Neural progenitor cell (in vitro differentiated cells): ENCODE measurements at places on chromosomes 1 and 21. TPM values are rescaled to one million over a fixed set of nuclear protein-coding genes. Genes with fewer than 3 reads are reported as not detected.

DNA sequence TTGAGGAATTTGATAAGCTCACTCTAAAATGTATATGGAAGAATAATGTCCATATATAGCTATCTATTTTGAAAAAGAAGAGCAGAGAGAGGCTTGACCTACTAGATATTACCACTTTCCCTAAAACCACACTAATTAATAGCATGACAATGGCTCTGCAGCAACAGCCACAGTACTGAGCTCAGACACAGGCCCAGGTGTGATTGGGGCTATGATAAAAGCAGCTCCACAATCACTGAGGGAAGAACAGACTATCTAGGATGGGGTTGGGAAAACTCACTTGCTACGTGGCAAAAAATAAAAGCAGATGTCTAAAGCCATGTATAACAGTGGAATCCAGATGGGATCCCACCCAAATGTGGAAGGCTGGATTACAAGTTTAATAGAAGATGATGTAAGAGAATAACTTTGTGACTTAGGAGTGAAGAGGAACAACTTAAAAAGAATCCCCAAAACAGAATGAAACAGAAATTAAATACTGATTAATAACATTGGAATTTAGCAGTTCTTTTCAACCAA lies 80.8 kb upstream of the RAB4A start:
- no peaks in the 10 kb centered on the region for H3K4me1 ChIP-seq
- H3K27me3 ChIP-seq, result no peaks in the 10 kb centered on the region
- DNase-seq, result no peak
- H3K27ac ChIP-seq, result no peak overlapping the region
- H3K4me3 ChIP-seq, result no peak overlapping the region

The SLAMF1 gene
- not detected in 2 replicates for total RNA-seq

GRCh38 chr1:245091818-245092637 lies 62.8 kb upstream of the KIF26B start:
- no peak for DNase-seq
- no peak overlapping the region for H3K4me3 ChIP-seq
- no peaks in the 10 kb centered on the region for H3K36me3 ChIP-seq
- no peak overlapping the region for H3K27ac ChIP-seq

DNA sequence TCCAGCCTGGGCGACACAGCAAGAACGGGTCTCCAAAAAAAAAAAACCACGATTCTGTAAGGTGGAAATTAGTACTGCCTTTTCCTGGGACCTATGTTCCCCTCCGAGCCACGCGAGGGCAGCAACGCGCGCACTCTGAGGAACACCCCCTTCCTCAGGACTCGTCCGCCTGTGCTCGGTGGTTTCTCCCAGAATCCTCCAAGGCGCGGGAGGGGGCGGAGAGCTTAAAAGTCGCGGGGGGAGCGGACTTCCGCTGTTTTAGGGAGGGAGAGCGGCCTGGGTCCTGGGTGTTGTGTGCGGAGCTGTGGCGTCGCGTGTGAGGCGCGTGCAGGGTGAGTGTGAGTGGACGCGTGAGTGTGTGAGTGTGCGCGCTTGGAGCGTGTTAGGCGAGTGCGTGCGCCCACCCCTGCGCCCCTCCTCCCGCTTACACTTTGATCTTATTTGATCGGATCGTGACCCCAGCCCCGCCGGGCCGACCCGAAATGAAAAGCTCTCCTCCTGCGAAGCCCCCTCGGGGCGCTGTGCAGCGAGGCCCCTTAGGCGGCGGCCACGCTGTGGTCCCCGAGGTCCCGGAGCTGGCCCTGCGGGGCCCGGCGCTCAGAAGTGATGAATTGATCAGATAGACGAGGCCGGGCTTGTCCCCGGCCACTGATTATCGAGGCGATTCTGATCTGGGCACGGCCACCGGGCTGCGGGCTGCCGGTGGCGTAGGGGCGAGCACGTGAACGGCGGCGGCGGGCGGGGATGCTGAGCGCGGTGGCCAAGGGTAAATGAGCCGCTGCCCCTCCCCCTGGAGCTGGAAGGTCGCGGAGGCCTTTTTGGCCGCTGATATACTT lies 9.6 kb downstream of the TMEM167B start:
- H3K27me3 ChIP-seq, result no peaks in the 10 kb centered on the region
- H3K27ac ChIP-seq, result peak overlapping the region; percentile 87
- DNase-seq, result peak; percentile 97

- no peaks in the 10 kb centered on the region for H3K27me3 ChIP-seq
- H3K27ac ChIP-seq, result no peak overlapping the region
- no peaks in the 10 kb centered on the region for H3K36me3 ChIP-seq
- H3K4me1 ChIP-seq, result no peaks in the 10 kb centered on the region
- DNase-seq, result no peak
These were observed 212.2 kb downstream of the URB2 start for GRCh38 chr1:229838204-229838603.

The GPR25 gene
- not detected in 2 replicates for total RNA-seq

- no peak overlapping the region for H3K4me3 ChIP-seq
- no peaks in the 10 kb centered on the region for H3K36me3 ChIP-seq
- no peaks in the 10 kb centered on the region for H3K27me3 ChIP-seq
- no peak overlapping the region for H3K27ac ChIP-seq
- H3K4me1 ChIP-seq, result no peaks in the 10 kb centered on the region
These were observed 35.3 kb upstream of the NEK2 start for GRCh38 chr1:211710566-211711314.

DNA sequence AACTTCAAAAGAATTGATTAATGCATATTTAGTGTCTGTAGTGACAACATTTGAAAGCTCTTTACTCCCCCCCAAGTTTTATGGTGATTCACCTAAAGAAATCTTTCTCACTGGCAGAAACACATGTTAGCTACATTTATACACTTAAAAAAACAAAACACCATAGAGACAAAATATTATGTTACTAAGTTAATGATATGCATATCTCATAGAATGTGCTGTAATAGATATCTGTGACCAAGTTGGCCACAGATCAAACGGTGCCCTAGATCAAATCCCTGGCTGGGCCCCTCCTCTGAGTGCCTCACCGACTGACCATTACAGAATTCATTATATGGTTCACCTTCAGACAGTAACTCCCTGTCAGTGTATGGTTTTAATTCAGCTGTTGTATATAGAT lies 322.1 kb upstream of the LYPLAL1 start:
- H3K27me3 ChIP-seq, result no peaks in the 10 kb centered on the region
- no peak overlapping the region for H3K4me3 ChIP-seq
- no peak overlapping the region for H3K27ac ChIP-seq
- peaks cover 11% of the 10 kb centered on the region for H3K4me1 ChIP-seq

DNA sequence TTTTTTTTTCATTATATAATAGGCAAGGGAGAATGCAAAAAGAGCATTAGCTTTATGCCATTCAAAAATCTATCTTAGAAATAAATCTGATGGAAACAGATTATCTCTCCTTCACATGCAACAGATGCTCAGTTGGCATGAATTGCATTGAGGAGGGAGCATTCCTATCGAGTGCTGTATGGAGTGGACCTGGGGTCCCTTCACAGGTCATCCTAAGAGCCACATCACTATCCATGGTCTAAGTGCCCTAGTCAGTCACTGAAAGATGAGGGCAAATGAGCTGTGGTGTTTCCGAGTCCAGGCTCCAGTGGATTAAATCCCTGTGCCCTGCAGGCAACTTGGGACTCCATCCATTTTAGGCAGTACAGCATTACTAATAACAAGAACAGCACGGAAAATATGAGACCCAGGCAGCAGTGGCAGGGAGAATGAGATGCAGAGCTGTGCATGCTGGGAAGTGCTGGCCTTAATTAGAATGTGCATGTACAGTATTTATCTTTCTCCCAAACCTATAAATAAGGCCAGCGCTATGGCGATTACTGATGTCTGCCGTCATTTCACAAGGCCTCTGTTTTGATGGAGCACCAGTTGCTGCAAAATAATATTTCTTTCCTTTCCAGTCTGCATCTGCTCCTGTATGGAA lies 512.3 kb upstream of the PLXNA2 start:
- no peak for DNase-seq
- no peak overlapping the region for H3K4me3 ChIP-seq

The TRNP1 gene
- total RNA-seq, result 0.59 and 2.0 TPM in 2 replicates

The OR6K3 gene
- not detected in 2 replicates for total RNA-seq
